ENCODE measurements at places on chromosomes 2 and 18.

DNA sequence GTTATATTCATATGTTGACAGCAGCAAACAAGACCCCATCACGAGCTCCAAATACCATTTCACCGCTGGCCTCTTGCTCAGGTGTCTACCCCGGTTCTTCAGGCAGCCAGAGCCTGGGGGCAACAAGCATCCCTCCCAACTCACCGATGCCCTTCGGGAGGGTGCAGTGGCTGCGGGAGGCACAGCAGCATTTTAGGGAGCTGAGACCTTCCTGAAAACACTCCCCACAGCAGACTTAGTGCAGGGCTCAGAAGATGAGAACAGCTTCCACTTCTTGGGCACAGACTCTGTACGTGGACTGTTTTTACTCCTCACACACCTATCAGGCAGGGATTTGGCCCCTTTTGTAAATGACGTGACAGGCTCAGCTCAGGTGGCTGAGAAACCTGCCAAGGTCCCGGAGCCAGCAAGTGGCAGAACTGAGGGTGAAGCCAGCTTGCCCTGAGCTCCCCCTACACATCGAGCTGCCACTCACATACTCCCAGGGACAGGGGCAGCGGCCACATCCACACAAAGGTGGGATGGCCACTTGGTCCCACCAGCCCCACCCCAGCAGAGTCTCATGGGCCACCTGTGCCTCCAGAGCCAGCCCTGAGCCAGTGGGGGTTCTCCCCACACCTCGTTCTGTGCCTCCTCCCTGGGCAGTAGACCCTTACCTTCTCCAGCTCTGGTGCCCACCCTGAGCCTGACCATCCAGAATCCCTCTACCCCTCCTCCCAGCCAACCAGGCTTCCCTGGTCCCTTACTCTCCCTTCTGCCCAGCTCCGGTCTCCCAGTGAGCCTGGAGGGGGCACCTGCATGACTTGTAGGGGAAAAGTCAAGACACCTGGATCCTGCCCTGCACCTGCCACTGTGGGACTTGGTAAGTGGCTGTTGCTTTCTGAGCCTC, 28.5 kb downstream of the CYP27C1 start:
- no peak for DNase-seq

DNA sequence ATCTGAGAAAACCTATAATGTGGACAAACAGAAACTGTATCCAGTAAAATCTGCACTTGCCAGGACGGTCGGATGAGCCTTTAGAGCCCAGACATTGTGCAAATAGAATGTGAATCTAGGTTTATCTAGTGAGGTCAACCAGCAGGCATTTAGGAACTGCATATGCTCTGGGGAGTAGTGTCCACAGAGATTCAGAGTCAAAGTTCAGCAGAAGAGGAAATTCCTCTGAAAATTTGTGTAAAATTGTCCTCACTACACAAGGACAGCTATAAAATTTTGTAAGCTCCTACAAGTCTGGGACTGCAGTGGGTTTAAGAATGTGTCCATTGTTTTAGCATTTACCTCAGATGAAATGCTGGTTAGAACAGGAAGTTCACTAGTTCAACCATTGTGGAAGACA, 9.8 kb upstream of the NDUFV2 start:
- no peak for DNase-seq

GRCh38 chr2:192414794-192415193, 220.1 kb upstream of the TMEFF2 start:
- no peak for DNase-seq

DNA sequence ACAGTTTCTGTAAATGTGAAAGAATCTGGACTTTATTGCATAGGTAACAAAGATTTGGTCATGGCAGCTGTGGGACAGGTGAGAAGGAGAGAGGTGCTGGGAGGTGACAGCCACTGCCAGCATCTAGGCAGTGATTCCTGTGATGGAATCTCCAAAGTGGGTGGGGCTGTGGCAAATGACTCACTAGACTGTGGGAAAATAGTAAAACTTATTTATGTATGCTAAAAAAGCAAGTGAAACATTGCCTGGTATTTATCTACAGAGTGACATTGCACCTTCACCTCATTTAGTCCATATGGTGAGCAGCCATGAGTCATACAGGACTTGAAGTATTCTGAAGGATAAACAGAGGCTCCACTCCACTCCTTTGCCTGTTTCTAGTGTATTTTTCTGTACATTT, 145.3 kb upstream of the MEX3C start:
- peak; percentile 93 for DNase-seq

DNA sequence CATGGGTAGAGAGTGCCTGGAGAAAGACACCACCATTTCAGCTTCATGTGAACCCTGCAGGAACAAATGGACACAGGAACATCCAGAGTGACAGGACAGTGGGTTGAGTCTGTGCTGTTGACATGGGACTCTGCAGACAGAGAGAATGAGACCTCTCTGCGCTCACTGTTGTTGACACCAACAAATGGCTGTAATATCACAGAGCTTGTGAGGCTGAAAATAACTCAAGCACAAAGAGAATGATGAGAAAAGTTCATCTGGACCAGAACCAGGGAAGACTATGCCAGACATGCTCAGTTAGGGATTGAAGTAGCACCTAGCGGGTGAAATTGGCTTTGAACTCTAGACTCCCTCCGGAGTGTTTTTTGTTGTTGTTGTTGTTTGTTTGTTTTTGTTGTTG, 37.0 kb upstream of the YWHAQ start:
- DNase-seq: no peak

GRCh38 chr18:56988022-56988421, 158.9 kb upstream of the BOD1L2 start:
- no peak for DNase-seq

GRCh38 chr2:161873707-161874106, 200.3 kb downstream of the DPP4 start:
- no peak for DNase-seq

GRCh38 chr2:24511894-24512293, 20.8 kb downstream of the NCOA1 start:
- no peak for DNase-seq

DNA sequence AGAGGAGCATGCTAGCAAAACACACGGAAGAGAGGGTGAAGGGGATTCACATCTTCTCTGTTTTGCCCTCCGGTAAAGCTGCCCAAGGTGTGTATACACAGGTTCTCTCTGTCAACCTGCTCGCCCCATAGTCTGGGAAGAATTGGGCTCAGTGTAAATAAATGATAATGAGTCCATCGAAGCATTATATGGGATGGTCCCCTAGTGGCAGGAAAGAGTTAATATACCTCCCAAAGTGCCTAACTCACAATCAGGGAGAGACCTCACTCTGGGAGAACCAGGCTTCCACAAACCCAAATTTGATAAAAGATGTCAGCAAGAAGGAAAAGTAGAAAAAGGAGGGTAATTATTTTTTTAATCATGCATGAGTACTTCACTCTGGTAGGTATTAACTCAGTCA, 262.2 kb upstream of the ZNF521 start:
- no peak for DNase-seq

GRCh38 chr2:238682536-238682935, 165.3 kb upstream of the TWIST2 start:
- no peak for DNase-seq

GRCh38 chr2:119116411-119117295, 41.9 kb downstream of the C1QL2 start:
- no peak for DNase-seq

- no peak for DNase-seq
Measured at GRCh38 chr2:152661076-152661475, 56.2 kb downstream of the PRPF40A start.

DNA sequence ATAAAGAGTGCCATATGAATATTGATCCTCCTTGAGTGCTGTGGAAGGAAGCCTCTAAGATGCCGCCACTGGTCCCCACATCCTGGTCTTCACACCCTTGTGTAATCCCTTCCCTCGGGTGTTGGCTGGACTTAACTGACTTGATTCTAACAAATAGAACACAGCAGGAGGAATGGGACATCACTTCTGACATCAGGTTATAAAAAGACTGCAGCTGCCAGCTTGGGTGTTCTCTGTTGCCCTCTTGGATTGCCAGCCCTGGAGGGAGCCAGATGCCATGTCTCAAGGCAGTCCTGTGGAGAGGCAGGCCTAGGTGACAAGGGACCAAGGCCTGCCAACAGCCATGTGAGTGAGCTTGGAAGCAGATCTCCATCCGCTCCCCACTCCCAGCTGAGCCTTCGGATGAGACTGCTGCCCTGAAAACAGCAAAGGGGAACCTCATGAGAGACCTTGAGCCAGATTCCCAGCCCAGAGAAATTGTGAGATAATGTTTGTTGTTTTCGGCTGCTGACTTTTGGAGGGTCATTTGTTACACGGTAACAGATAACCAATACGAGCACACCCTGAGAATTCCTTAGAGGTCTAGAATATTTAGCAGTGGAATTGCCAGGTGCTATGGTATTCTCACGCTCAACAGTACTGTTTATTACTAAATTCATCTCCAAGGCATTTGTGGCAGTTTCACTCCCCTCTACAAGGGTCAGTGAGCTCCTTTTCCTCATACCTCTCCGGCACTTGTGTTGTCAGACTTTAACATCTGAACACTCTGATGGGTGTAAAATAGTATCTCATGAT, 32.5 kb downstream of the HPCAL1 start:
- no peak for DNase-seq

- no peak for DNase-seq
Measured at GRCh38 chr2:129857200-129857599, 122.3 kb upstream of the RAB6C start.

- no peak for DNase-seq
Measured at GRCh38 chr2:86769838-86770237, 20.9 kb downstream of the CD8A start.

GRCh38 chr18:44388329-44388728, 292.4 kb upstream of the SETBP1 start:
- no peak for DNase-seq

DNA sequence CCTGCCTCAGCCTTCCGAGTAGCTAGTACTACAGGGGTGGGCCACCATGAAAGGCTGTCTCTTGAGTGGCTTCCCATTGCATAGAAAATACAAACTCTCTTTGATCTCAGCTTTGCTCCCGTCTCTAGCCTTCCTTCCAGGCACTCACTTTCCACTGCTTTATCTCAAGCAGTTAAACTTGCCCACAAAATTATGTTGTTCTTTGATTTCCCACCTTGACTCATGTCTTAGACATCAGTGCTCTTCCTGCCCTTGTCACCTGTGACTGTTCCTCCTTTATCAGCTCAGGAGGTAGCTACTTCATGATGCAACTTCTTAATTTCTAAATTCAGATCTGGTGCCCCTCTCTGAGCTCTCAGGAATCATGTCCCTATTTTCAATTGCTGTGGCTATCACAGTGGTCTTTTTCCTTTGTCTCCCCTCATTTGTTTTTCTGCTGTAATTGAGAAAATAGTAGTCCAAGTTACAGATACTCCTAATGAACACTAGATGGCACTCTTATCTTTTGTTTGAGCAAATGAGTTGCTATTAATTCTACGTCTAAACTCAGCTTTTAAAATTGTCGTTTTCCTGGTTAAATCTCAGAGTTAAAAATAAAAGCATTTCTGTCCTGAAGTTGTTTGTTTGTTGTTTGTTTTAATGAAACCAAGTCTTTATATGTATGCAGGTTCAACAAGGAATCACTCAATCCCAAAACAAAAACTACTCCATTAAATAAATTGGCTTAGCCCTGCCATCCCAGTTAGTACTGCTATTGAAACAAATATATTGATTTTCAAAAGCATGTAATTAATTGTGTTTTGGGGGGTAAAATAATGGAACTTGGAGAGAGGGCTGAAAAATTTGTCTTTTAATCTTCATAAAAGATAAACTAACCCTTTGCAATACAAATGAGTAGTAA, 46.9 kb upstream of the GREB1L start:
- DNase-seq: peak; percentile 59

Data from H4 (cell line).